ENCODE measurements at places on chromosomes 13 and 19.

- no peak for DNase-seq
Measured at GRCh38 chr13:31965361-31966066, 66.1 kb upstream of the FRY start.

DNA sequence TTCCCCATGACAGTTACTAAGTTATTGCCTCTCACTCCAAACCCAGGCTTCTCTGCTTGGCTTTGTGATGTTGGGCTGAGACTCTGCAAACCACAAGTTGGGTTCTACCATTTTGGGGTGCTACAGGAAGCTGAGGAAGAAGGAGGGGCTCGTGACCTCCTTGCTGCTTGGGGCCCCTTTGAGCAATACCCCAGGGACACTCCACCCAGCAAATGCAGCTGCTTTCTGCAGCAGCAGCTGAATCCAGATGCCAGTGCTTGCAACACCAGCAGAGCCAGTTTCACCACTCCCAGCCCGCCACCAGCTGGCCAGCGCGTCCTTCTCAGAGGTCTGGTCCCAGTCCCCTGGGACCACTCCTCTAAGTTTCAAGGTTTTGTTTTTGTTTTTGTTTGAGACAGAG lies 22.0 kb upstream of the UBAC2 start:
- no peak for DNase-seq

DNA sequence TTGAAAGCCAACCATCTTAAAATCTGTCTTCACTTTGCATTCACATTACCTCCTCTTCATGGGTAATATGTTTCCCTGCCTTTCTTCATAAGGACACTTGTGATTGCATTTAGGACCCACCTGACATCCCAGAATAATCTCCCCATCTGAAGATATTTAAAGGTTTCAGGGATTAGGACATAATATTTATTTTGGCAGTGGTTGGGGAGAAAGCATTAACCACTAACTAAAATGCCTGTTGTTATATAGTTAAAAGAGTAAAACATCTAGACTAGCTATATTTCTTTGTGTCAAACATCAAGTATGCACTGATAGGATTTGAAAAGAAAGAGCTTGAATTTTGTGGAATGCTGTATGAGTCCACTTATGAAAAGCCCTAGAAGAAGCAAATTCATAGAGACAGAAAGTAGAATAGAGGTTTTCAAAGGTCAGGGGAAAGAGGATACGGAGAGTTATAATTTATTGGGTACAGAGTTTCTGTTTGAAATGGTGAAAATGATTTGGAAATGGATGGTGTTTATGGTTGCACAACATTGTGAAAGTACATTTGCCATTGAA lies 457.7 kb upstream of the SPRY2 start:
- no peak for DNase-seq

DNA sequence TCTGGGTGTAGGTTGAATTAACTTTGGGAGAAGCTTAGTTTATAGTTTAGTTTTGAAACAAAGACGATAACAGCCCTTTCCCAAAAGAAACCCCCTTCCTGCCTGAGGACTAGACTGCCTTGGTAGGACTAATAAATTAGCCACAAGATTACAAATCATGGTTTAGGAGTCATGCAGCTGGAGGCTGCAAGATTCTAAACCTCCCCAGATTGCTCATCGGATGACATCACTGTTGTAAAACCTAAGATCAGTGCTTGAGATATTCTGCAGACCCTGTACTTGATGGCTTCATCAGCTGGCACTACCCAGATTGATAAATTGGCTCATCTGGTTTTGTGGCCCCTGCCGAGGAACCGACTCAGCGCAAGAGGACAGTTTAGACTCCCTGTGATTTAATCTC lies 35.9 kb upstream of the MPHOSPH8 start:
- DNase-seq = no peak

DNA sequence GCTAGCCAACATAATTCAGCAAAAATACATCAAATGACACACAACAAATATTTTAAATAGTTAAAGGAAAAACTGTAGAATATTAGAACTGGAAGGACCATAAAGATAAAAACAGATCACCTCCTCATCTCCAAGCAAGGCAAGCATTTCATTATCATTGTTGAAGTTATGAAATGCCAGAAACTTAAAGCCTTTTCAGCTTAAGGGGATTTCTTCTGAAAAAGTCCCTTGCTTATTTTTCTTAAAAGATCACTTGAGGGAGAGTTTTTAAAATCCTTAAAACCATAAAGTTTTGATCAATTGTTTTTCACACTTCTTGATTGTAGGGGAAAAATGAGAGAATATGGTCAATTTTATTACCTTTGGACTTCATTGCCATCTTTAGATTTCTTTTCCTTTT lies 37.4 kb downstream of the FLT1 start:
- no peak for DNase-seq

GRCh38 chr13:56530096-56530495 lies 610.6 kb upstream of the PRR20A start:
- DNase-seq = no peak

- no peak for DNase-seq
Measured at GRCh38 chr13:33015791-33016323, 366 bp upstream of the KL start.

- DNase-seq = no peak
Measured at GRCh38 chr13:54387625-54388024, 1359.0 kb downstream of the OLFM4 start.

DNA sequence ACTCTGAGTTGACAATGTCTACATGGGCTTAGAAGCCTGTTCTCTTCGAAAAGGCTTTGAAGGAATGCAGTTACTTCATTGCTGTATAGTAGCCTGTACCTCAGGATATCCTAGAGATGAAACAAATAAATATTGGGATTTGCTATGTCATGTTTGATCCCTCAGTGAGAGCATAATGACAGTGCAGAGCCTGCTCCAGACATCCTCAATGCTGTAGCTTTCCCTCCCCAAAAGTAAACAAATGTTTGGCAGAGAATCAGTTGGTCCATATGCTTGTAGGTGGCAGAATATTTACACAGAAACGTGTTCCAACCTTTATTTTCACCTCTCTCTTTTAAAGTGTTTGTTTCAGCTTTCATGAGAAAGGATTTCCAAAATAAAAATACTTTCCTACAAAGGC lies 515.3 kb upstream of the SGCG start:
- no peak for DNase-seq

DNA sequence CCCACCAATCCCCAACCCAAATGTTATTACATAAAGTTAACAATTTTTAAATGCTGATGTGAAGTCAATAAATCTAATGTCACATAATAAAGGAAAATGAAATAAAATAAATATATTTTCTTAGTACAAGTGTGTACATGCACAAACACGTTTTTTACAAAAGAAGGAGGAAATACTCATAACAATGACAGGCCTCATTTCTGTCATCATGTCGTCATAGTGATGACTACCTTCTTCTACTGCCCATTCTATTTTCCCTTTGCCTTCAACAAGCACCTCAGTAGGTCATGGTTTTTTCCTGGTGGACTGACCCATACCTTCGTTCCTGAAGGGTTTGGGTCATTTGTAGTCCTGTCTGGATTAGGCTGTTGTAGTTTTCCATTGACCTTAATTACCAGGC lies 185.3 kb upstream of the IPO5 start:
- no peak for DNase-seq

- no peak for DNase-seq
Measured at GRCh38 chr19:42411581-42412178, 15.5 kb downstream of the LIPE start.

DNA sequence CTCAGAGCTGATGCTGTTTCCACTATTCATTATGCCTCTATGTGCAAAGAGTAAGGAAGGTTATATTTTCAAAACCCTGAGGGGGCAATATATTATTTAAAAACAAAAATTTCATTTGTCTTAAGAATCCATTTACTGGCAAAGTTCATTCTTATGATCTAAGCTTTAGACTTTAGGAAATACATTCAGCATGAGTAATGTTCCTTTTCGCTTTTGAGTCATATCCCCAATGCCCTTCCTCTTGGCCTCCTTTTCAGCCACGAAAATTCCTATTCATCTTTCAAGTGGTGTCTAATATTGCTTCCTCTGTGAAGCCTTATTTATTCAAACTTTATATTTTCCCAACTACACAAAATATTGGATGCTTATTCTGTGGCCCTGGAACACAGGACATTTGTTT lies 1317.0 kb downstream of the PCDH9 start:
- no peak for DNase-seq

GRCh38 chr19:13430790-13431582 lies 75.3 kb downstream of the CACNA1A start:
- peak; percentile 1 for DNase-seq

DNA sequence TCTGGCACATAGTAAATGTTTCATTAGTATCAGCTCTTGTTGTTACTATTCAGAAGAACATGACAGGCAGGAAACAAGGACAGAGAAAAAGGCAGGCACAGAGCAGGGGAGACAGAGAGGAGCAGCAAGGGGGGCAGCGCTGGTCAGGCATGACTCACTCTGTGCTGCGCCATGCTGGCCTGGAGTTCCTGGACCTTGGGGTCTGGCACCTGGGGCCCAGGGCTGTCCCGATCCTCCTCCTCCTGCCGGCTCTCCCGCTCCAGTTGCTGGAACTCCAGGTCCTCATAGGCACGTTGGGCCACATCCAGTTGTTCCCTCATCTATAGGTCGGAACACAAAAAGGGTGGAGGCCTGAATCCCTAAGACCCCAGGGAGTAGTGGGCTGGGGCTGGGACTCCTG lies 7.6 kb downstream of the PHLDB3 start:
- DNase-seq = no peak

All from midbrain (tissue), 1 donor.